ENCODE measurements at places on chromosomes 11 and 22. TPM values are rescaled to one million over a fixed set of nuclear protein-coding genes. Genes with fewer than 3 reads are reported as not detected.

The CXCR5 gene
- 1.2 TPM for total RNA-seq

The SCT gene
- not detected for total RNA-seq

The PDE3B gene
- total RNA-seq = not detected

The SLC22A8 gene
- not detected for total RNA-seq

The EHF gene
- not detected for total RNA-seq

The OR8G1 gene
- not detected for total RNA-seq

The LMNTD2 gene
- 6.2 TPM for total RNA-seq

The C11orf87 gene
- not detected for total RNA-seq

The SERPING1 gene
- not detected for total RNA-seq

The GNAZ gene
- 33.8 TPM for total RNA-seq

The LGALS1 gene
- 308 TPM for total RNA-seq

The ASRGL1 gene
- total RNA-seq = not detected

The FAM227A gene
- total RNA-seq = 3.7 TPM
